ENCODE measurements at places on chromosomes 16 and 17.

GRCh38 chr17:81382851-81383250 is 12.4 kb upstream of the BAHCC1 start:
- no peak for DNase-seq

DNA sequence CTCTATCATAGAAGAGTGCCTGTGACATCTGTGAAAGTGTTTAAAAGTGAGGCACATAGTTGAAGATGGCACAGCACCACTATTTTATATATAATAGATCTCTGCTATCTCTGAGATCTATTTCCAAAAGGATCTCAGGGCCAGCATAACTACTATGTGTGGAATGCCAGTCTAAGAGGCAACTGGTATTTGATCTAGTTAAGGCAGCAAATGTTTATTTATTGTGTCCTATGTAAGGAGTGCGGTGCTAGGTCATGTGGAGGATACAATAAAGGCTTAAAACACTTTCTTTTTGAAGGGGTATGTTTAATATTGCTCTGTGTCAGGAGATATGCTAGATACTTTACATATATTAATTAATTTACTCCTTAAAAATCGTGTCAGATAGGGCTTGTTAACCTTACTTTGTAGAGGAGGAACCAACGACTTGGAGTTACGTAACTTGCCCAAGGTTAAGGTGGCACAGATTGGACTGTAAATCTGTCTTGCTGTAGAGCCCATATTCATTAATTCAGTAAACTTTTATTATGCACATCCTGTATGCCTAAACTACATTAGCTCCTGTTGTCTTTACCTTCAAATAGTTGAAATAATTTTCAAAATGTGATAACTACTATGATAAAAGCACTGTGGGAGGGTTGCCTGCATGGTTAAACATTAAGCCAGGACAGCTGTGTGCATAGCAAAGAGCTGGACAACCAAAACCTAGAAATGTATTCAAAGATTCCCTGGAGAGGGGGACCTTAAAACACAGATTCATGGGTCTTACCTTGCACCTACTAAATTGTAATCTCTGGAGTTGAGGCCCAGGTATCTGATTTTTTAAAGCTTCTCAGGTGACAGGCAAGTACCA is 83.3 kb downstream of the NLK start:
- DNase-seq: no peak

DNA sequence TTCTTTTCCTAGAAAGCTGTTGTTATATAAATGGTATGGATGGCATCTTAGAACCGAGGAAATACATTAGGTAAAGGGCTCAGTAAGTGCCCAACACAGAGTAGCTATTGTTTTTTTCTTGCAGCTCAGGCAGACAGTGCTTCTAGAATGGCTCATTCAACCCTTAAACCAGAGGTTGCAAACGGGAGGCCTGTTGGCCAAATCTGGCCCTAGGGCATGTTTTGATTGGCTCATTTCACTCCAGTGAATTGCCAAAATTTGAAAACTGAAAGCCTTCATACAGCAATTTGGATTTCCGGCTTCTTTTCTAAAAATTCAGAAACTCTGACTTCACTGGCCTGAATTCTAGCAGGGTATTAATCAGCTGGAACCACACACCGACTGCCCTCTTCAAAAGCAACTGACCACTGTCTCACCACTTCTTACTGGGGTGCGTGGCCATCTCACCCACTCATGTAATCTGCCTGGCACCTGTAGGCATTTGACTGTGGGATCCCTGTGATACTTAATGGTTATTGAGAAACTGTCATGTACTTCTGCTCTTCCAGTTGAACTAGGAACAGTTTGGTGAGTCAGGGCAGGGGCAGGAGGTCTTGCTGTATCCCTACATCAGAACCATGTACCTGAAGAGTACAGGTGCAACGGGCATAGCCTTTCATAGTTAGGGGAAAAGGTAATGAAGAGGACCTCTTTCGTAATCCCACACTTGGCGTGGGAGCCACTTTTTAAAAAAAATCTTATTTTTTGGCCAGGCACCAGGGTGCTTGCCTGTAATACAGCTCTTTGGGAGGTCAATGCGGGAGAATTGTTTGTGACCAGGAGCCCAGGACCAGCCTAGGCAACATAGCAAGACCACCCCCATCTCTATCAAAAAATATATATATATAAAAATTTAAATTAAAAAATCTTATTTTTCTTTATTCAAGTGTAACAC is 53.6 kb upstream of the SCNN1B start:
- DNase-seq: no peak

GRCh38 chr17:6231886-6232731 is 161.9 kb downstream of the WSCD1 start:
- peak; percentile 52 for DNase-seq

DNA sequence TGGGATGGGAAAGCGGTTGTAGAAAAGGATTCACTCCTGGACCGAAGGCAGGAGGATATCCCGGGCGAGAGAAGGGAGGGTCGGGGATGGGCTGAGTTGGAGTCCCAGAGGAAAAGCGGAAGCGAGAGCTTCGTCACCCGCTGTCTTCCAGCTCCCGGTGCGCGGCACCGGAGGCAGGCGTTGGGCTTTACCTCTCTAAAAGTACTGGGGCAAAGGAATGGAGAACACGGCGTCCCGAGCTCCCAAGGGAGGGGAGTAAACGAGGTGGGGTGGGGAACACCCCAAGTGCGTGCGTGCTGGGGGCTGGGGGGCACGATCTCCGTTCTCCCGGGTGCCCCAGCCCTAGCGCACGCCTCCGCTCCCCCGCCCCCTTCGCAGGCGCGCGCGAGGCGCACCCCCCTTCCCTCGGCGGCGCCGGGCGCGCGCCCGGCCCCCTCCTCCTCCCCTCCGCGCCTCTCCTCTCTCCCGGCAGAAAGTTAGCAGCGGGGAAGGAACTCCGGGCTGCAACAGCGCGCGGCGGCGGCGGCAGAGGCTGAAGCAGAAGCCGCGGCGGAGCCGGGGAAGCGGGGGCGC is at the start of gene HS3ST4:
TSS of gene HS3ST4 (plus strand) at position 441 of the 573 bp plus-strand sequence.
- DNase-seq: no peak

DNA sequence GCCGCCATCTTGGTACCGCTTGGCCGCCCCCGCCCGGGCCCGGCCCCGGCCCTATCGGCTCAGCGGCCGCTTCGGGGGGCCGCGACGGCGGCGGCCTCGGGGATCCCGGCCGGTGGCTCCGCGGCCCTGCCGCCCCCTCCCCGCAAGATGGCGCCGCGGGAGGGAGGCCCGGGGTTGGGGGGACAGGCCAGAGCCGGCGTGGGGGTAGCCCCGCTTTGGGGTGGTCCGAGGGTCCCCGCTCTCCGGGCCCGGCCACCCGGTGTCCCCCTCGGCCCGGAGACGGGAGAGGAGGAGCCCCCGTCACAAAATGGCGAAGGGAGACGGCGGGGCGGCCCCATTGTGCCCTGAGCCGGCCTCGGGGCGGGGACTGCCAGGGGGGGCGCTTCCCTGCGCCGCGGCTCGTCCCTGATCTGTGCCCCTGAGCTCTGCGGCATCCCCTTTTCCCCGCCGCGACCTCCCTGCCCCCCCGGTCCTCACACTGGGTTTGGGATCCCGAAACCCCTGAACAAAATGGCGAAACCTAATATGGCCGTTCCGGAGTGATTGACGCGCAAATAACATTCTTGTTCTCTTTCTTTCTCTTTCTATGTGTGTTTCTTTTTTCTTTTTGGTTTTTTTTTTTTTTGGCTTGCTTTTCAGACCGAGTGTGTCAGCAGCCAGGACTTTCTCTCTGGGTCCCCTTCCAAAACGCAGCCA is 986 bp downstream of the HAPSTR1 start:
- DNase-seq: no peak

GRCh38 chr17:2151358-2152033 is 96.6 kb downstream of the HIC1 start:
- no peak for DNase-seq

DNA sequence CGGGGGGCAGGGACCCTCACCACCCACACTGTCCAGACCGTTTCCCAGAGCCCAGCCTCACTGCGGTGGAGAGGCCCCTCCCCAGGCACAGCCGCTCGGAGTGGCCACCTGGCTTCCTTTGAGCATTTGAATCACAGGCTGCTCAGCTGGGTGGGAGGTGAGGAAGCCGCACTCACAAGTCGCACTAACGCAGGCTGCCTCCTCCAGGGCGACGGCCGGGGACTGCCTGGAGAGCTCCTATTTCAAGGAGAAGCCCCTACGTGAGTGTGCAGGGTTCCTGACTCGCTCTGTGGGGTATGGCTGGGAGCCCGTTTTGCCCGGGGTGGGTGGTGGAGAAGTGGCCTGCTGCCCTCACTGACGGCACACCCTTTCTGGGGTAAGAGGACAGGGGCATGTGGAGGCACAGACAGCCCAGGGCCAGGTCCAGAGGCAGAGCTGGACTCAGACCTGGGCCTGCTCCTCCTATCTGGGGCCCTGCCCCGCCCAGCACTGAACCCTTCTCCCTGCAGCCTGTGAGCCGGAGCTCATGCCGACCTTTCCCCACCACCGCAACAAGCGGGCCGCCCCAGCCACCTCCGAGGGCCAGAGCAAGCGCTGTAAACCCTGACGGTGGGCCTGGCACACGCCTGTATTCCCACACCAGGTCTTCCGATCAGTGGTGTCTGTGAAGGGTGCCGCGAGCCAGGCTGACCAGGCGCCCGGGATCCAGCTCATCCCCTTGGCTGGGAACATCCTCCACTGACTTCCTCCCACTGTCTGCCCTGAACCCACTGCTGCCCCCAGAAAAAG is 6.2 kb downstream of the SPATA2L start:
- DNase-seq: no peak

DNA sequence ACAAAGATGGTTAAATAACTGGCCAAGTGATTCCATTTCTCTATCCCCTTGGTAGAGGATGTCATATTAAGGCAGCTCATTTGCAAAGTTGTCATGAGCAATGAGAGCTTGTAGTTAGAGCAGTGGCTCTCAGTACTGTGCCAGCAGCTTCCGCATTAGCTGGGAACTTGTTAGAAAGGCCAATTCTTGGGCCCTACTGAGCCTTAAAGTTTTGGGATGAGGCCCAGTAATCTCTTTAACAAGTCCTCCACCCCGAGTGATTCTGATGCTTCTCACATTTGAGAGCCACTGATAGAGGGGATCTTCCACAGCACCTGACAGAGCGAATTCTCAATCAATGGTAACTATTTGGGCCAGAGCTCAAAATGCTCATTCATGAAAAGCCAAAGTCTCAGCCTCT is 20.2 kb upstream of the CCL1 start:
- DNase-seq: no peak

DNA sequence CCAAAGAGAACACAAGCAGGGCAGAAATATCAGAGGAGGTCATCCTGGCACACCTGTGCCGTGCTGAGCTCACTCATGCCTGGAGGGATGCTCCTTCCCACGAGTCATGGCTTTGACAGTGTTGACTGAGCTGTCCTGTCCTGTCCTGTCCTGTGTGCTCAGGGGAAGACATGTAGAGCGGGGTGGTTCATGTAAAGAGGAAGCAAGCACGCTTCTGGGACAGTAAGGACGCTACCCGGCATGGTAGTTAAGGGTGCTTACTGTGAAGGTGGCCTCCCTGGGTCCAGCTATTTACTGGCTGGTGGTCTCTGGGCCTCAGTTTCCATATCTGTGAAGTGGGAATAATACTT is 398 bp downstream of the LGALS9 start:
- DNase-seq: no peak

- no peak for DNase-seq
These were observed 805.3 kb upstream of the SOX9 start for GRCh38 chr17:71315568-71315967.

GRCh38 chr16:88957887-88958577 is 19.0 kb downstream of the CBFA2T3 start:
- DNase-seq: no peak

- DNase-seq: no peak
These were observed 298.6 kb downstream of the SEC14L1 start for GRCh38 chr17:77439189-77440018.

DNA sequence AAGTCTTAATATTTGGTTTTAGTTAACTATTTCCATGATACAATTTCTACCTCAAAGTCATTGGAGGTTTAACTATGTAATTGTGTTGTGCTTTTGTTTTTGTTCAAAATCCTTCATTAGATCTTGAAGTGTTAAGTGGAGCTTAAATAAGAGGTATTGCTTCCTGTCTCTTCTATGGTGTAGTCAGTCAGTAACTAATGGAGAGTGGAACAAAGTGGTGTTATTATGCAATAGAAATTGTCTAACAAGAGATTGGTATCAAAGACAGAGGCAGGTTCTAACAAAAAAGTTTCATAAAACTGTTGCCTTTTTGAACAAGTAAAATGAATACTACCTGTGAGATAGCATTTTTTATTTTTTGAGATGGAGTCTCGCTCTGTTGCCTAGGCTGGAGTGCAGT is 45.2 kb downstream of the GRB7 start:
- DNase-seq: no peak

DNA sequence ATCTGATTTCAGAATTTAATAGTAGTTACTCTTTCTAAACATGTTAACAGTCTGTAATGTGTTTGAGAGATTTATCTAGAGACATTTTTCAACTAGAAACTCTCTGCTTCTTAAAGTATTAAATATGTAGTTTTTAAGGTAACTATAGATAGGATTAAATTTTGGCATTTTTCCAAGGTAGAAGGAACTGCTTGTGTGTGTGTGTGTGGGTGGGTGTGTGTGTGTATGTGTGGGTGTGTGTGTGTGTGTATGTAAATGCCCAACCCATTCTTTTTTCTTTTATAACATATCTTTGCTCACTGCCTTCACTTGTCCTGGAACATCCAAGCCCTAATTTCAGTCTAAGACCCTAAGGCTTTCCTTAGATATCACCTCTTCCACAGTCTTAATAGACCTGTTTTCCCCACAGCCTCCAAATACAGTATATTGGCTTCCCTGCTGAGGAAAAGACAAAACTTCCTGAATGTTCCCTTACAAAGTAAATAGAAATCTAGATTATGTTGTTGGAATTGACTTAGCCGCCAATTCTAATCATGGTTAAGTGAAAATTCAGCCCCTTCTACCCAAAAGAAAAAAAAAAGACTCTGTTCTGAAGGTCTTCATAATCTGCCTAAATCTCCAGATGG is 33.5 kb downstream of the NUP93 start:
- no peak for DNase-seq

GRCh38 chr17:39740357-39741111 is 2.8 kb downstream of the GRB7 start:
- peak; percentile 86 for DNase-seq

- DNase-seq: no peak
These were observed 51.0 kb upstream of the MARCHF10 start for GRCh38 chr17:62859146-62859545.

DNA sequence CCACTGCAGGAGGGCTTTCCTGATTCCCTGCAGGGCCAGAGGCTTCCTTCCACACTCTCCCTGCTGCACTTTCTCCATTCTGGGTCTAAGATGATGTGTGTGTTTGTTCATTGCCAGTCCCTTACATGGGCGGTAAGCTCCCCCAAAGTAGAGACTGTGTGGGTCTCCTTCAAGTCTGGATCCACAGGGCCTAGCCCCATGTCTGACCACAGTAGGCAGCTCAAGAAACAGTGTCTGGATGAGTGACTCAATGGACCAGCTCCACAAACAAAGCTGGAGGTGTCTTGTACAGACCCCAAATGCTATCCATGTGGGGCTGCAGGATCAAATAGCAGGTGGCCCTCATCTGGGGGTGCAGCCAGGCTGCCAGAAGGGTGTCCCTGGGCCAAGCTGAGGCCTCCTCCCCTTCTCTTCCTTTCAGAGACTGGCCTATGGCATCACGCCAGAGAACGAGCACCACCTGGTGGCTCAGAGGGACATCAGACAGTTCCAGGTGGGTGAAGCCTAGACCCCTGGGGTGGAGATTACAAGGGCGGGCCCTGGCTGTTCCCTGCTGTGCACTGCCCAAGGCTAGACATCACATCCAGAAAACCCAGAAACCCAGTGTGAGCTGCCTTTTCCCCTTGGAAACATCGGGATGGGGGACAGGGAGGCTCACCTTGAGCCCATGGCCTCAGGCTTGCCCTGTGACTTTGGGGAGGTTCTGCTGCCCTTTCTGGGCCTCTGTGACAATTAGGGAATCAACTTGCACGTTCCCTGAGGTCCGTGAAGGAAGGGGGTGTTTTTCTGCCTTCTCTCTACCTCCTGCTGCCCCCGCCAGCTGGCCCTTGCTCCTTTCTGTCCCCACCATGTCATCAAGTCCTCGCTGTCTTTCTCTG is 45.9 kb downstream of the SLC6A2 start:
- peak; percentile 44 for DNase-seq

Measured in H54 (cell line).